Urinary bladder (tissue), 4 donors: ENCODE measurements at places on chromosomes 1 and 21. TPM values are rescaled to one million over a fixed set of nuclear protein-coding genes. Genes with fewer than 3 reads are reported as not detected.

DNA sequence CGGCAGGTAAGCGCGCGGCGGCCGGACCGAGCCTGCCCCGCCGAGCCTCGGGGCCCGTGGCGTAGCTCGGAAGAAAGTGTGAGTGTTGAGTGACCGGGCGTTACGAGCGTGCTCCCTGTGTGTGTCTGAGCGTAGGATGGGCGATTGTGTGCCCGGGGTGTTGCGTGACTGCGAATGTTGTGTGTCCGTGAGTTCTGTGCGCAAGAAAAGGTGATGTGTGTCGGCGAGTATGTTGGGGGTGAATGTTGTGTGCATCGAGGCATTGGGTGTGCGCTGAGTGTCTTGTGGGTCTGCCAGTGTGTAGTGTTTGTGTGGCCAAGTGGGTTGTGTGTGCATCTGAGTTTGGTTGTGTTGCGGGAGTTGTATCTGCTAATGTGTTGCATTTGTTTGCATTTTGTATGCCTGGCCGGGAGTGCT lies 398 bp downstream of the PTPRU start:
- DNase-seq = no peak

GRCh38 chr1:16396591-16396990 lies 29.5 kb downstream of the SZRD1 start:
- DNase-seq = no peak

GRCh38 chr1:85440612-85441011 lies 24.3 kb downstream of the DDAH1 start:
- DNase-seq = no peak

DNA sequence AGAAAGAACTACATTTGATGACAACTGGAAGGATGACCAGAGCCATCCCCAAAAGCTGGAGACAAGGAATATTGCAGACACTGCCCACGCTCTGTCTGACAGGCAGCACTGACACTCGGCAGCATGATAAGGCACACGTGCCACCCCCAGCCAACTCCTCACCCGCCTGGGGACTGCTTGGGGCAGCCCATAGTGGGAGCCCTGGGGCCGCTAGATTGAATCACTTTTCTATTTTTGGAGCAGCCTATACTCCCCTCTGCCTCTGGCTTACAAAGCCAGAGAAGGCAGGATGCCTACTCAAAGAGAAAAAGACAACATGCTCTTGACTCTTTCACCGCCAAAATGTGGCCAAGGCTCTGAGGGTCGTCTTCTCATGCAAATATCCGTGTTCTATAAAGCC lies 1.3 kb downstream of the SMG5 start:
- DNase-seq = no peak

DNA sequence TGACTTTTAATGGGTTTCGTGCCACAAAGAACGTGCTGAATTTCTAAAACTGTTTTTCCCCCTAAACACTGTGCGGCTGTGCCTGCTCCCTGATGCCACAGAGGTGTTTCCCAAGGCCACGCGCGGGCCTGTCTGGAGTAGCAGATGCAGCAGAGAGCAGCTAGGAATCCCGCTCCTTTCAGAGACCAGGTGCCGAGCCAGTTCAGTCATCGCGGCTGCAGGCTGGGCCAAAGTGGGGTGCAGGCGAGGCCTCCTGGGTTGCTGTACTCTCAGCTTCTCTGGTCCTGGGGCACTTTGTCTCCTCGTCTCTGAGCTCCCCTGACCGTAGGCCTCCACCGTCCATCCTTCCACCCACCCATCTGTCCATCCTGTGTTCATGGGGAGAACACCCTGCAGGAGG lies 17.4 kb upstream of the DIP2A start:
- no peak for DNase-seq

GRCh38 chr21:44916965-44917364 lies 3.7 kb downstream of the ITGB2 start:
- DNase-seq = no peak

GRCh38 chr1:162366671-162367070 lies 10.0 kb downstream of the SPATA46 start:
- no peak for DNase-seq

DNA sequence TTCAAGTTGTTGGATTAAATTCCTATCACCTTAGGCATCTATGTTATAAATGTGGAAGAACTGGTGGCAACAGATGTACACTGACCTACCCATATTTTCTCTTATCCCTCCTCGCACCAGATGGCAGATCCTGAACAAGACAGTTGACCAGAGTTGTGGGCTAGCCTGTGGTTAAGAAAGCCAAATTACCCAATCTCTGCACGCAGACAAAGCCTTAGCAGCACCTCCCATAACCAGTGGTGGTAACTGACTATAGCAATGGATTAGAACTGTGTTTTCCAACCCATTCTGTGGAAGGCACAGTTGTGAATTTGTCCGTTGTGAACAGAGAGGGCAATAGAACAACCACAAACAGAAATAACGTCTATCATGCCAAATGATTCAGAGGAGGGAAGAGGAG lies 20.6 kb downstream of the ABCB10 start:
- DNase-seq = no peak

DNA sequence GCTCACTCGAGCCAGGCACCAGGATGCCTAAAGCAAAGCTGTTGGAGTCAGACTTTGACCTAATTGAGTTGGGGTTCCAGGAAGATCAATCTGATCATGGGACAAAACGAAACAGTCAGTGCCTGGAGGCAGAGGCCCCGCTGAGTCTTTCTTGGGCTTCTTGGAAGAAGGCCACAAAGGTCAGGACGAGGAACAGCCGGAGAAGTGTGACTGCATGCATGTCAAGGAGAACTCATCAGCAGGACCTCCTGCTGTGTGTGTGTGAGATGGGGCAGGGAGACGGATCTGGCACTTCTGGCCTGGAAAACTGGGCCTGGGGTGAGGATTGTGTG lies 190.8 kb downstream of the CAMTA1 start:
- no peak for DNase-seq

- no peak for DNase-seq
These were observed 209.0 kb upstream of the HOOK1 start for GRCh38 chr1:59605761-59606160.

DNA sequence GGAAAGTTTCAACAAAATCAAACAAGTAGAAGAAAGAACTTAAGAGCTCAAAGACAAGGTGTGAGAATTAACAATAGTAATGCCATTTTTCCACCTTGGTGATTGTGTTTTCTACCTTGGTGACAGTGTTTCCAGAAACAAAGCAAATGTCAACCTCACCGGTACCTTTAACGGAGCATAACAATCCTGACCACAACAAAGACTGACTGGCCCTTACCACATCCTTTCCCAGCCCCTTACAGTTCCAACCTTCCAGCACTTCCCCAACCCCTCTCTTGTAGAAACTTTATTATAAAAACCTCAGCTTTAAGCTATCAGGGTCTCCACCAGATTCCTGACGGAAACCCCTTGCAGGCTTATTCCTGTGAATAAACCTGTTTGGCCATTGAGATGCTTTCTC lies 16.7 kb downstream of the STYXL2 start:
- DNase-seq = no peak

GRCh38 chr1:240527086-240527485 lies 84.9 kb downstream of the GREM2 start:
- no peak for DNase-seq

DNA sequence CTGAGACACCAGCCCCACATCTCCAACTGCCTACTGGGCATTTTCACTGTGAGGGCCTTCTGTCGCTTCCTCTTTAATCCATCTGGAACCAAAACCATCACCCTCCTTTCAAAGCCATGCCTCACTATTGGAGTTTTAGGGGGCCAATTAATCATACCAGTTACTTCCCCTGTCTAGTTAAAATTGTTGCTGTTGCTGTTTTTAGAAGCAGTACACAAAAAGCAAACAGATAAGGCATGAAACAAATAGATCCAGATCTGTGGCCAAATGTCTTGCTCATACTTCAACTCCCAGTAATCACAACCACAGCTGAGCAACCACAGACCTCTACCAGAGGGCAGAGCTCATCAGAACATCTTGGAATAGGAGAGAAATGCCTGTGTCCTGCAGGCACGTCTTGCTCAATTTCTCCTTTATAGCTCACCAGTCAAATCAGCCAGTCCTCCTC lies 133.8 kb upstream of the C1orf105 start:
- no peak for DNase-seq

CR1L gene
- polyA plus RNA-seq = not detected

KCNQ4 gene
- 13.1 TPM for polyA plus RNA-seq

PTP4A2 gene
- polyA plus RNA-seq = 118 TPM

OLFML3 gene
- polyA plus RNA-seq = 144 TPM

GFI1 gene
- 0.60 TPM for polyA plus RNA-seq

CDC7 gene
- 1.9 TPM for polyA plus RNA-seq
